ENCODE measurements at places on chromosomes 3 and 15. TPM values are rescaled to one million over a fixed set of nuclear protein-coding genes. Genes with fewer than 3 reads are reported as not detected.

DNA sequence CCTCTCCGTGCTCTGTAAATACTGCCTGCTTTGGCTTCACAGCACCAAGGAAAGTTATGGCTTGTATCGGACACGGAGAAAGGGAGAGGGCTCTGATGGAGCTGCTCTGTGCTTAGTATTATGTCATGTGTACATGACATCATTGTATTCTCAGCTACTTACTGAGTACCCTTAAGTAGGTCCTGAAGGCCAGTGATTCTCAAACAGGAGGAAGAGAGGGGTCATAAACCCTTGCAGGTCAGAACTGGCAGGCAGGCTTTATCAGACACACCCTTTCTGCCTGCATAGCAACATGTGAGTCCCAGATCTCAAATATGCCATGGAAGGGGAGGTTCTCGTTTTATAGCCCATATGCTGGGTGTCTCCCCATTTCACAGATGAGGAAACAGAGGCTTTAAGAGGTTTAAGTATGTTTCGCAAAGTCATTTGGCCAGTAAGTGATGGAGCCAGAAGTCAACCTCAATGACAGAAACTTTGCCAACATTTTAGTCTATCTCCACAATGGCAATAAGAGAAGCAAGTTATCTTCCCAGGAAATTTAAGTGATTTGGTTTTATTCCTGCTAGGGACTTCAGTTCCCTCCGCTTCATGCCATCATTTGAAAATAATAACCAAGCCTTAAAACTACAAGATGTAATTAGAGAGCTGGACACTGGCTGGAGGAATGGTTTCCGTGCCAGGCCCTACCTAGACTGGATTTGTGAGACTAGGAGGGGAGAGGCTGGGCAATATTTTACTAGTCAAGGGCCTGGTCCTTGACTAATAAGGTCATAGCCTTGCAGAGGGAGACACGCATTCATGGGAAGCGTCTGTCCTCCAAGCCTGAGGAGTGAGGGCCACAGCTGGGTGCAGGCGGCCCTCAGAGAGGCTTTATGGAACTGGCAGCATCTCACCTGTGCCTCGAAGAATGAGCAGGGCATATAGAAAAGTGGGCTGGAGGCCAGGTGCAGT is 133.0 kb downstream of the XXYLT1 start:
- H3K4me1 ChIP-seq: peaks cover 45% of the 10 kb centered on the region
- H3K27me3 ChIP-seq: peaks cover 7% of the 10 kb centered on the region
- no peak overlapping the region for H3K27ac ChIP-seq
- H3K4me3 ChIP-seq: no peak overlapping the region
- no peak for DNase-seq
- H3K36me3 ChIP-seq: peaks cover 18% of the 10 kb centered on the region

- no peaks in the 10 kb centered on the region for H3K36me3 ChIP-seq
- no peak overlapping the region for H3K27ac ChIP-seq
- no peak overlapping the region for H3K4me3 ChIP-seq
- no peaks in the 10 kb centered on the region for H3K4me1 ChIP-seq
These were observed 59.7 kb downstream of the CD200 start for GRCh38 chr3:112392393-112393359.

- H3K4me3 ChIP-seq: no peak overlapping the region
- DNase-seq: no peak
- peaks cover 26% of the 10 kb centered on the region for H3K4me1 ChIP-seq
- peaks cover 4% of the 10 kb centered on the region for H3K27me3 ChIP-seq
- no peaks in the 10 kb centered on the region for H3K36me3 ChIP-seq
- H3K27ac ChIP-seq: no peak overlapping the region
These were observed 28.9 kb upstream of the SLC35G2 start for GRCh38 chr3:136789976-136790375.

GRCh38 chr15:72902245-72902918 is 118.8 kb upstream of the ADPGK start:
- no peak for DNase-seq
- H3K4me1 ChIP-seq: peaks cover 14% of the 10 kb centered on the region
- no peak overlapping the region for H3K27ac ChIP-seq
- no peak overlapping the region for H3K4me3 ChIP-seq
- no peaks in the 10 kb centered on the region for H3K36me3 ChIP-seq
- peaks cover 3% of the 10 kb centered on the region for H3K27me3 ChIP-seq

AP3B2 gene
- 218 TPM for total RNA-seq

DNA sequence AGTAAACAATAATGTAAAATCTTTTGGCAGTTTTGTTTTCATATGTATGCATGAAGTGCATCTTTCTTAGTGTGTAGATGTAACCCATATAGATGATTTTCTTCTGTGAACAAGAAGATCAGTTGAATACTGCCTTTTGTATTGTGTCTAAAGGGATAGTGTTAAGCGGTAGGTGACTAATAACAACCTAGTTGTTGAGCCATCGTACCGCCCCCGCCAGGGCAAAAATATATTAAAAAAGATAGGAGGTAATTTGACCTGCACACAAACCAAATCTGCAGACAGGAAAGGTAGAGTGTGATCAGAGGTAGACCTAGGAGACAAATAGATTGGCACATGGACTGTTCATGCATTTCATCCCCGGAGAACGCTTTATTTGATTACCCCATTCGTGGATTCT is 3.3 kb upstream of the GMNC start:
- peaks cover 3% of the 10 kb centered on the region for H3K27me3 ChIP-seq
- H3K27ac ChIP-seq: no peak overlapping the region
- no peaks in the 10 kb centered on the region for H3K4me1 ChIP-seq
- H3K4me3 ChIP-seq: no peak overlapping the region
- H3K36me3 ChIP-seq: no peaks in the 10 kb centered on the region

CA12 gene
- total RNA-seq: not detected

CCR9 gene
- total RNA-seq: not detected

GRCh38 chr3:101665357-101665756 is 11.6 kb downstream of the ZBTB11 start:
- H3K4me3 ChIP-seq: no peak overlapping the region
- peaks cover 2% of the 10 kb centered on the region for H3K27me3 ChIP-seq
- H3K4me1 ChIP-seq: no peaks in the 10 kb centered on the region
- peaks cover 5% of the 10 kb centered on the region for H3K36me3 ChIP-seq
- DNase-seq: no peak
- no peak overlapping the region for H3K27ac ChIP-seq

DNA sequence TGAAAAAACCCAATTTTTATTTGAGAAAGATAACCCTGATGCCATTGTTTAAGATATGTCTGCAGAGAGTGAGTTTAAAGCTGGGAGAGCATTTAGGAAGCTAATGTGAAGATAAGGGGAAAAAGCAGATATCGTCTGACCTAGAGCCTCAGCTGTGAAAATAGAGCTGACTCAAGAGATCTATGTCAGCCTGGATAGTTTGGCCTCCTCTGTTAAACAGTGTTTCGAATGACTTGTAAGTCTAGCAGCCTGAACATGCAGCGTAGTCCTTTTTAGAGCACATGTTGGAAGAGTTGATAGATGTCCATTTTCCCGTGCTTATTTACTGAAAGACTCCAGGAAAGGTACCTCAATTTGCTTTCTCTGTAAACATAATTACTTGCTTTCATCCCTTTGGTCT is 48.1 kb downstream of the ALCAM start:
- H3K4me1 ChIP-seq: peaks cover 4% of the 10 kb centered on the region
- DNase-seq: no peak
- no peak overlapping the region for H3K4me3 ChIP-seq
- no peak overlapping the region for H3K27ac ChIP-seq
- no peaks in the 10 kb centered on the region for H3K36me3 ChIP-seq
- H3K27me3 ChIP-seq: no peaks in the 10 kb centered on the region

PAQR9 gene
- total RNA-seq: 2.5 TPM

GRCh38 chr3:160720123-160720746 is 35.8 kb upstream of the PPM1L start:
- DNase-seq: no peak
- peaks cover 1% of the 10 kb centered on the region for H3K27me3 ChIP-seq
- peaks cover 17% of the 10 kb centered on the region for H3K36me3 ChIP-seq
- no peak overlapping the region for H3K27ac ChIP-seq
- no peaks in the 10 kb centered on the region for H3K4me1 ChIP-seq

DNA sequence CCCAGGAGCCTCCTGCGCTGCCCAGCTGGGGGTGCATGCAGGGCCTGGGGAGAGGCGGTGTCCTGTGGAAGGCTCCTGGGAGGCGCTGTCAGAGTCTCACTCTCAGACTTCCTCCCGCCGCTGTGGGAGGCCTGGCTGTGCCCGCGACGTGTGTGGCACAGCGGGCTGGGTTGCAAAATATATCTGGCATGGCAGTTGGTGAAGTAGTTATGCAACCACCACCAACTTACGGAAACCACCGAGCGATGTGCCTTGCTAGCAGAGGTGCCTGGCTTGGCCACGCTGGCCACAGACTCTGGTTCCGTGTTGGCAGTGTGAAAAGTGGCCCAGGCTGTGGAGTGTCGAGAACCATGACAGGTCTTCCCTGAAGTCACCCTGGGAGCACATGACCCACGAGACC is 30.6 kb upstream of the GATA2 start:
- no peak for DNase-seq
- peaks cover 8% of the 10 kb centered on the region for H3K27me3 ChIP-seq
- no peaks in the 10 kb centered on the region for H3K4me1 ChIP-seq
- H3K36me3 ChIP-seq: no peaks in the 10 kb centered on the region
- no peak overlapping the region for H3K4me3 ChIP-seq
- no peak overlapping the region for H3K27ac ChIP-seq

DNA sequence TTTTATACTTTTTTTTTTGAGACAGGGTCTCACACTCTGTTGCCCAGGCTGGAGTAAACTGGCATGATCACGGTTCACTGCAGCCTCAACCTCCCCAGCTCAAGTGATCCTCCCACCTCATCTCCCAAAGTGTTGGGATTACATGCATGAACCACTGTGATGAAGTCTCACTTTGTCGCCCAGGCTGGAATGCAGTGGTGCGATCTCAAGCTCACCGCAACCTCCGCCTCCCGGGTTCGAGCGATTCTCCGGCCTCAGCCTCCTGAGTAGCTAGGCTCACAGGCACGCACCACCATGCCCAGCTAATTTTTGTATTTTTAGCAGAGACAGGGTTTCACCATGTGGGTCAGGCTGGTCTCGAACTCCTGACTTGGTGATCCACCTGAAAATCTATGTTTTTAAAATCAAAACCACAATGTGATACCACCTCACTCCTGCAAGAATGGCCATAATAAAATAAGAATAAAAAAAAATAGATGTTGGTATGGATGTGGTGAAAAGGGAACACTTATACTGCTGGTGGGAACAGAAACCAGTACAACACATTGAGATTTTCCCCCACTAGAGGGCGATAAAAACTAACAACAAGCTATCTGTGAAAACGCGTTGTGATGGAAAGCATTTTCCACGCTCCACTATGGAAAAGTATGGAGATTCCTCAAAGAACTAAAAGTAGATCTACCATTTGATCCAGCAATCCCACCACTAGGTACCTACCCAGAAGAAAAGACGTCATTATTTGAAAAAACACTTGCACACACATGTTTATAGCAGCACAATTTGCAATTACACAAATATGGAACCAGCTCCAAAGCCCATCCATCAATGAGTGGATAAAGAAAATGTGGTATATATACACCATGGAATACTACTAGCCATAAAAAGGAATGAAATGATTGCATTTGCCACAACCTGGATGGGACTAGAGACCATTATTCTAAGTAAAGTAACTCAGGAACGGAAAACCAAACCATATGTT is 26.8 kb upstream of the OCA2 start:
- no peak for DNase-seq
- no peaks in the 10 kb centered on the region for H3K36me3 ChIP-seq
- H3K27me3 ChIP-seq: peaks cover 3% of the 10 kb centered on the region
- H3K27ac ChIP-seq: peak overlapping the region; percentile 70
- H3K4me3 ChIP-seq: no peak overlapping the region

AADAC gene
- not detected for total RNA-seq

ACKR4 gene
- 0.22 TPM for total RNA-seq

- DNase-seq: no peak
- no peaks in the 10 kb centered on the region for H3K27me3 ChIP-seq
- no peak overlapping the region for H3K27ac ChIP-seq
- H3K36me3 ChIP-seq: no peaks in the 10 kb centered on the region
- H3K4me1 ChIP-seq: no peaks in the 10 kb centered on the region
- no peak overlapping the region for H3K4me3 ChIP-seq
These were observed 142.0 kb upstream of the SLC2A2 start for GRCh38 chr3:171168551-171168950.

PEX5L gene
- 41.0 TPM for total RNA-seq

CCDC80 gene
- total RNA-seq: 0.86 TPM

GRCh38 chr15:52214553-52214952 is 23.4 kb upstream of the GNB5 start:
- H3K4me1 ChIP-seq: no peaks in the 10 kb centered on the region
- H3K27me3 ChIP-seq: no peaks in the 10 kb centered on the region
- DNase-seq: no peak
- no peaks in the 10 kb centered on the region for H3K36me3 ChIP-seq

DNA sequence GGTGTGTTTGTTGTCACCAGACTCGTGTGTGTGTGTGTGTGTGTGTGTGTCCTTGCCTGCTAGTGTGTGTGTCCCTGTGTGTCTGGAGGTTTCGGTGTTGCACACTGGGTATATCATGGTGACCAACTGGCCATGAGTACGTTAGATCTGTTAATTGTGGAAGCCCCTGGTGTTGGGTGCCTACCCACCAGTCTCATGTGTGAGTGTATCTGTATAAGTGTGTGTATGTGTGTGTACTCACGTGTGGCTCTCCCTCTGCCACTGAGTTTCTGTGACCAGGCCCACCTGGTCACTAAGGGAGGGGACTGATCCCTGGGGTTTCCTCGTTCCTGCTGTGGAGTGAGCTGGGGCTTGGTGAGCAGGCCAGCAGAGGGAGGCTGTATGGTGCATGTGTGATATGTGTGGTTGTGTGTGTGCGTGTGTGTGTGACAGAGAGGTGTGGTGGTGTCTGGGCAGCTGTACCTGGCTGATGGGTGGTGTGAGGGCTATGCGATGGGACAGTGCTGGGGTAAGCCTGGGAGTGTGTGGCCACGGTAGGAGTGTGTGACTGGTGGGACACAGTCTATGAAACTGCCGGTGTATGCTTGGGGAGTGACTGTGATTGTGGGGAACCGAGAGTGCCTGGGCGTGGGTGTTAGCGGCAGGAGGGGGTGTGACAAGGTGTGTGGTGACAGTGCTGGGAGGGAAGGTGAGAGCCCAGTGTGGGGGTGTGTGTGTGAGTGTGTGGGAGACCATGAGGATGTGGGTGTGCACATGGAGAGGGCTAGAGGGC is 1.8 kb downstream of the PRKCD start:
- H3K27ac ChIP-seq: peak overlapping the region; percentile 67
- peaks cover 10% of the 10 kb centered on the region for H3K4me1 ChIP-seq
- no peaks in the 10 kb centered on the region for H3K36me3 ChIP-seq
- peak overlapping the region; percentile 77 for H3K4me3 ChIP-seq

PRR20G gene
- not detected for total RNA-seq

DNA sequence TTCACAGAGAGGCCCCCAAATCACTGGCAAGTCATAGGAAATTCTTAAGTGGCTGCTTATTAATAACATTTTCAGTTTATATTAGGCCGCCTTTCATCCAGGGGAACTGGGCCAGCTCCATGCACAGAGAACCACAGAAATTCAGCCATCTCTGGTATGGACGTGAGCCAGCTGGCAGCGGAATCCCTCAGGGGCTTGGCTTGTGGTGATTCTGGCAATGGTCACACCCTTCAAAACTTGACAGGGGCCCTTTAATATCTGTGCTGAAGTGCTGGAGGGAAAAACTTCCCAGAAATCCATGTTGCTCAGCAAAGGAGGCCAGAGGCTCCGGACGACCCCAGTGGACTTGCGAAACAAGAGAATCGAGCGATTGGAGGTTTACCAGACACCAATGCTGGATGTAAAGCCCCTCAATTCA is 11.3 kb downstream of the PRICKLE2 start:
- DNase-seq: no peak
- no peak overlapping the region for H3K4me3 ChIP-seq
- H3K27me3 ChIP-seq: no peaks in the 10 kb centered on the region
- peaks cover 36% of the 10 kb centered on the region for H3K4me1 ChIP-seq

- H3K4me1 ChIP-seq: no peaks in the 10 kb centered on the region
- no peak overlapping the region for H3K27ac ChIP-seq
- H3K36me3 ChIP-seq: peaks cover 7% of the 10 kb centered on the region
- no peak overlapping the region for H3K4me3 ChIP-seq
- no peak for DNase-seq
These were observed 480.5 kb upstream of the ARRDC4 start for GRCh38 chr15:97479957-97480356.
